ENCODE measurements at places on chromosomes 2 and 18.

- DNase-seq = no peak
These were observed 56.2 kb downstream of the PRKCE start for GRCh38 chr2:45707661-45708060.

- no peak for DNase-seq
These were observed 385.7 kb downstream of the HRH4 start for GRCh38 chr18:24846138-24846537.

DNA sequence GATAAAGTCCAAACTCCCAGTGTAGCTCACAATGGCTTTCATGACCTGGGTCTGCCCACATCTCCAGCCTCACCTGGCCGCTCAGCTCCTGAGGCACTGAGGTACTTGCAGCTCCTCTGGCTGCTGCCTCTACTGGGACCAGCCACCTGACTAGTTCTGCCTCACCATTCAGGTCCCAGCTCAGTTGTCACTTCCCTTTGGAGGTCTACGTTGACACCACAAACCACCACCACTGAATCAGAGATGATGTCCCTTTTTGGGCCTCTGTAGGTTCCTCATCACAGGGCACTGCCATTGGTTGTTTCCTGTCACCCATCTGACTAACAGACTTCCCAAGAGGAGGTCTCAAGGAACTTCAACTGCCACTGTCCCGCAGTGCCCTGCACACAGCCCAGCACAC lies 21.2 kb downstream of the SPP2 start:
- no peak for DNase-seq

DNA sequence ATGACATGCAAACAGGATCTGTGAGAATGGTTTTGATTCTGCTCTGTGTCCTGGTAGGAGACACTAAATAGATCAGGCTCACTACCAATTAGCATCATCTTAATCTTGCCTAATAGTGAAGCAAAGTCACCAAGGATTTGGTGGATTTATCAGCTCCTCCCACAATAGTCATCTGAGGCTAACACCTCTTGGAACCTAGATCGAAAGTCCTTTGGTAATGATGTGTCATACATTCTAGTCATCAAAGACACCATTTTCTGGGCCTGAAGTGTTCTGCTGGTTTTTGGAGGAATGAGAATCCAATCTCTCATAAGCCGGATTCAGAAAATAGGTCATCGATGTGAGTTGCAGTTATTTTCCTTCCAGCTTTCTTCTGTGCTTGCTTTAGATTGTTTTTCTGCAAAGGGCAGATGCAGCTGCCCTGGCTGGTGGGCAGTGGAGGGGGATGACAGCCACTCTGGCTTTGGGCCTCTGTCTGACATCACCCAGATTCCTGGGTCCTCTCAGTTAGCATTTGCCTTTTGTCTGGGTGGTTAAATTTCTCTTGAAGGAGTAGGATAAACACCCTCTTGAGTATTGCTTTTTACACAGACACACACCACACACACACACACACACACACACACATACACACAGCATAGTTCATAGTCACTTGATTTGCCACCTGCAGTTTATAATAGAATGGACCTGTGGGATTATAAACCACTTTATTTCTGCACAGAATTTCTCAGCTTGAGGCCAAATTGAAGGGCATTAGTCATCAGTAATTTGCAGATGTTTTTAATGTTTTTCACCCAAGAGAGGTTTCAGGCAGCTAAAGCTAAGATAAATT lies at the start of gene MYO3B:
MYO3B (plus strand) TSS at position 198 of the 832 bp plus-strand sequence; CDS start at position 339, 141 bp downstream.
- no peak for DNase-seq

GRCh38 chr2:213057977-213058376 lies 93.4 kb downstream of the IKZF2 start:
- no peak for DNase-seq

DNA sequence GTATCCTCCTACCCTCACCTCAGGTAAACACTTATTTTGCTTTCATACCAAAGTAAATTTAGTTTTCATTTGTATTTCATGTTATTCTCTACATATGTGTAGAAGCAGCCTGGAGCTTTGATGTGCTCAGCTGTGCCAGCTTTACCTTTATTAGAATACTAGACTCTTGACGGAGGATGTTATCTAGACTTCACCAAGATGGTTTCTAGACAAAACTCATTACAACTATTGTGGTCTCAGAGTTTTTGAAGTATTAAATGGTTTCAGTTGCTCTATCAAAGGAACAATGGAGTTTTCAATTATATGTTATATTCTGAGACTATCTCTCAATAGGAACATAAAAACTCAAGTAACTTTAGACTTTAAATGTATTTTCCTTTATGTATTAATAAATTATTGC lies 5.0 kb upstream of the IL18RAP start:
- no peak for DNase-seq

- DNase-seq = no peak
These were observed 118.2 kb downstream of the ZNF516 start for GRCh38 chr18:76376668-76377358.

GRCh38 chr2:43104763-43105162 lies 121.6 kb downstream of the ZFP36L2 start:
- no peak for DNase-seq

DNA sequence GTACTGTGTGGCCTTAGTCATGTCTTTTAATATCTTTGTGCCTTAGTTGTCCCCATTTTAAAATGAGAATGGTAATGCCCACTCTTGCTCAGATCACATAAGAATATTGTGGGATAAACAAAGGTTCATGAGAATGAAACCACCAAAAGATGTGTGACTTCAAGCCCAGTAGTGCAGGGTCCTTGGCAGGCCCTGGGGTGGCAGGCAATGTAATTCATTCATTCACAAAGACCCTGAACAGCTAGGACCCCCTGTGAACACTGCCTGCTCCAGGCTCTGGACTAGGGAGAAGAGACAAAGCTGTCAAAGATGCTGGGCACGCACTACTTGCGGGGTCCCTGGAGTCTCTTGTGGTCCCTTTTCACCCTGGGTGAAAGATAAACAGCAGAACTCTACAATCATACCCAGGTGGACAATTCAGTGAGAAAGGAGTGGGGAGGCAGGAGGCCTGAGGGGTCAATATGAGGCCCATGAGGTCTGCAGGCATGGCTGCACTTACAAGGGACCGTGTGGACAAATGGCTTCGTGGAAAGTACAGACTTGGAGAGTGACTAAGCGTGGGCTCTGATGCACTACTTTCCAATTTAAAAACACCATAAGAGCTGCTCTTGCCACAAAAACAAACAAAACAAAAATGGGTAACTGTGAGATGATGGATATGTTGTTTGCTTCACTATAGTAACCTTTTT lies 136.1 kb downstream of the SMAD7 start:
- DNase-seq = no peak

DNA sequence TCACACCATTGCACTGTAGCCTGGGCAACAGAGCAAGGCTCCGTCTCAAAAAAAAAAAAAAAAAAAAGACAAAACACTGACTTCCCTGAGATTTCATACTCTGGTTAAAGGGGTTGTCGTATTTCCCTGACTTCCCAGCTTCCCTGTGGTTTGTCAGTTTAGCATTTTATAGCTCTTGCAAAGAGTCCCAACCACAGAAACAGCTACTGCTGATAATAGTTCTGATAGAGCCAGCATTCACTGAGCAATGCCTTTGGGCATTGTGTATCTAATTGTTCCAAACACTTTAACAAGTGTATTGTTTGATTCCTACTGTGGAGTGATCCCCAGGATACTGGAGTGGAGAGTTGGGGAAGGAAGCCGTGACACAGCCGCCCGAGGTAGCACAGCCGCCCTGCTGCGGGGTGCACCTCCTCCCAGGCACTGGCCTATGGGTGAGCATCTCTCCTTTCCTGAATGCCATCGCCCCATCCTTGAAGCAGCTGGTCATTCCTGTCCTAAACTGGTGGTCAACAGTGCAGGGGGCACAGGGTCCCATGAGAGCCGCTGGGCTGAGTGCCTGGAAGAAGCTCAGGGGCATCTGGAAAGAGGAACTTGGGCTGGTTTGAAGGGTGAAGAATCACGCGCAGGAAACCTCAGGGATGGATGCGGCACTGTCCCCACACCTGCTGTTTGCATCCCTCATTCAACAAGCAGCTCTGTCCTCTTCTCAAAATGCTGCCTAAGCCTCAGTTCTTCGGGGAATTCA lies 81.0 kb upstream of the TMEM18 start:
- no peak for DNase-seq

DNA sequence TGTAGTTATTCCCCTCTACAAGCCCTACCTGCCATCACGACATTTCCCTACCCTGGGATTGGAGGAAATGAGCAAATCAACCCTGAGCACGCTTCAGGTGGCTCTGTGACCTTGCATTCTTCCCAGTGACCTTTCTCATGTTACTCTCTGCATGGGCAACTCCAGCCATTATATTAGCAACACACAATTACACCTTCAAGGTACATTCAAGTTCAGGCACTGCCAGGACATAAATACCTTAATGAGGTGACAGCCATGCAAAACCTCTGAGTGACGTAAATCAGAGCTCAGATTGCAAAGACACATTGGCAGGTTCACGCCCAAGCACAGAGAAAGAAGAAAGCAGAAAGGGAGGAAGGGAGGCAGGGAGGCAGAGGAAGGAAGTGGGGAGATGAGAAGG lies 68.7 kb upstream of the ALK start:
- DNase-seq = no peak

GRCh38 chr2:163554864-163555263 lies 180.9 kb downstream of the FIGN start:
- no peak for DNase-seq

DNA sequence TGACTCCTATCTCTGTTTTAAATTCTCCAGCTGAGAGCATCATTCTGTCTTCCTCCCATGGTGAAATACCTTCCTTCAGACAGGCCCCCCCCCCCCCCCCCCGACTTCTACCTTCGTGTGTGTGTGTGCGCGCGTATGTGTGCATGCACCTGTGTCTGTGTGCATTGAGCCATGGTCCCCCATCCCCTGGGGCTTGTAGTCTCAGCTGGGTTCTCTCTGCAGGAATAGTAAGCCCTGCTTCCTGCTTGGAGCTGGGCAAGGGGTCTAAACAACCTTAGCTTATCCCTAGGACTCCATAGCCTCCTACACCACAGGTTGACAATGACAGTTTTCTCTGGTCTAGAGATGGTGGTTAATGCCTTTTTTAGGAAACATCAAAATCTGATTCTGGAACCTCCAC lies 427.5 kb upstream of the KLHL29 start:
- no peak for DNase-seq

DNA sequence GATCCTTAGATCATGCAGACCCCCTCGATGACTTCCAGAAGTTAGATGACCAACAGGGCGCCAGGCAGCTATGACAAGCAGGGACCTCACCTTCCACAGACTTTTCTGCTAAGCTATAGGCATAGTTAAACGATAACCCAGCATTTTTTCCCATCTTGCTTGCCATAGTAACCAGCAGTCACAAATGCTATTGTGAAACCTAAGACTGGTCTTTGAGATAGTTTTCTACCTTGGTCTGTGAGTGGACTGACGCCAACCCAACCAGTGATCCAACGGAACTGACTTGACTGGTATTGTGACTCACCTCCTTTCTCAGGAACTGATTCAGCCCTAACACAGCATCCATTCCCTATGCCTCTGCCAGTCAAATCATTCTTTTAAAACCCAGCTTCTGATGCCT lies 361.2 kb downstream of the LRRTM4 start:
- no peak for DNase-seq

- no peak for DNase-seq
These were observed 55.3 kb upstream of the AFF3 start for GRCh38 chr2:100197631-100198153.

DNA sequence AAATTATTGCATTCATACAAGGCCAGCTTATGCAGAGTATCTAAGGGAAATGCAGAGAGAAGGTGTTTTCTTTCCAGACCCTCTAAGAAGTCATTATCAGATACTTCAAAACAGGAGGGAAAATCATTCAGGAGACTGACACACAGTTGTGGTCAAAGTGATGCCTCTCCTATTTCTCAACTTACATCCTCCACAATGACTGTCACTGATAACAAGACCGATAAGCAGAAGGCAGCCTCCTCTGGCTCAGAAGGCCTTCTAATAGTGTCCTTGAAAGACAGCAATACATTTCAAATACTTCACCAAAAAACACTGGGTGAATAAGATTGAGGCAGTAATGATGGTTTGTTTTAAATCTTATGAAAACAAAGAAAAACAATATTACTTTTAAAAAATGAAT lies 199.7 kb downstream of the PIEZO2 start:
- DNase-seq = no peak

DNA sequence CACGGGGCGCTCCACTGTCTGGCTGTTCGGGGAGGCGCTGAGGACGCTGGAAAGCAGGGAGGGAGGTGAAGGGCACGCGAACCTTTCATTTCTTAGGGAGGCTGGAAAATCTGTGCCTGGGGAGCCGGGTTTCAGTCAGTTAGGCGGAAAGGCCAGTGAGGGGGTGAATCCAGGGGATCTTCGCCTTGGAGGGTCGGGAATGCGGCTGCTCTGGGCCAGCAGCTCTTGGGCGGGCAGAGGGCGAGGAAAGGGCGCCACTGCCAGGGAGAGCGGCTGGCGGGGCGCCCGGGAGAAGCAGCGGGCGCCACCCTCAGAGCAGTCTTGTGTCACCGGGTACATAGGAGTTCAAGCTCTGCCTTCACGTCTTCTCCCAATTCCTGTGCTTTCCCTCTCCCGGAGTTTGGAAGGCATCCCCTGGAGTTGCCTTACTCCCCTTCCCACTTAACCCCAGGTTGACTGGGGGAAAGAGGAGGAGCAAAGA lies 1.4 kb downstream of the CCDC85A start:
- no peak for DNase-seq

DNA sequence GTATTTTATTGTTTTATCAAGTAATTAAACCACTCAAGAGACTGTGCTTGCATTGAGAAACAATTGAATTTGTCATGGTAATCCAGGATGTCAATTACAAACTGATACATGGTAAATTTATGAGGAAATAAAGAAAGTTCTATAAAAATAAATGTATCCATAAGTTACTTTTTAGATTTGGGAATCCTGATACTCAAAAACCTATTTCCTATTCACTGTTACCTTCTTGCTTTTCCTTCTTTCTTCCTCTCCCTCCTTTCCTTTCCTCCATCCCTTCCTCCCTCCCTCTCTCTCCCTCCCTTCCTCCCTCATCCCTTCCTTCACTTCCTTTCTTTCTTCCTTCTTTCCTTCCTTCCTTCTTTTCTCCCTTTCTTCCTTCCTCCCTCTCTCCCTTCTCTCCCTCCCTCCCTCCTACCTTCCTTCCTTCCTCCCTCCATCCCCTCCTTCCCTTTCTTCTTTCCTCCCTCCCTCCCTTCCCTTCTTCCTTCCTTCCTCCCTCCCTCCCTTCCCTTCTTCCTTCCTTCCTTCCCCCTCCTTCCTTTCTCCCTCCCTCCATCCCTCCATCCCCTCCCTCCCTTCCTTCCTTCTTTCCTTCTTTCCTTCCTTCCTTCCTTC lies 1299.1 kb upstream of the ZEB2 start:
- DNase-seq = no peak

DNA sequence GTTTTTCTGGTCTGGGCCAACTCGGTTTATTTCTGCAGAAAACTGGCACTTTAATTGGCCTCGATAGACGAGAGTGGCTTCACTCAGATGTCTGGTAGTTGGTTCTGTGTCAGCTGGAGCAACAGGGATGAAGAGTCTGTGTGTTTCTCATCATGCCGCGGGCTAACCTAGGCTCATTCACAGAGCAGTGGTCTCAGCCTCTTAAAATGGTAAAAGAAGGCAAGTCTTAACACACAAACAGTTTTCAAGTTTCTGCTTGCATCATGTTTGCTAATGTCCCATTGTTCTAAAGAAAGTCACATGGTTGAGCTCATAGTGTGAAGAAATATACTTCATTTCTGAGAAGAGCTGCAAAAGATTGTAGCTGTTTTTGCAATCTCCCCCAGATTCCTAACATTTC lies 37.5 kb upstream of the ANXA4 start:
- DNase-seq = no peak
